ENCODE measurements at places on chromosomes 7 and 10.

DNA sequence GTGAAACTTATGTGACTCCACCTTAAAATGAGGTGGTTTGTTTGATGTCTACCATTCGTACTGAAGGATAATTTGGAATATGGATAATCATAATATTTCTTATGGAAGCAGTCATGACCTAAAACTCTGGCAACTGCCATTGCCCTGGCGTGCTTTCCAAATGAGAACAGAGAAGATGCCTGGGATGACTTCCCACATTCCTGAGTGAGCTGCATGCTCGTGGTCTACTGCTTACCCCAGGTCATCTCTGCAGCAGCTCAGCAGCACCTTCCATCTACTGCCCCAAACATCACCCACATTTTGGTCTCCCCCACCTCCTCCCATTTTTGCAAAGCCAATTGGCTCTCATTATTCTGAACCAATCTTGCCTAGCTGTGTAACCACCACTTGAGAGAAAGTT lies 40.1 kb downstream of the LYZL1 start:
- DNase-seq, result peak; percentile 35

DNA sequence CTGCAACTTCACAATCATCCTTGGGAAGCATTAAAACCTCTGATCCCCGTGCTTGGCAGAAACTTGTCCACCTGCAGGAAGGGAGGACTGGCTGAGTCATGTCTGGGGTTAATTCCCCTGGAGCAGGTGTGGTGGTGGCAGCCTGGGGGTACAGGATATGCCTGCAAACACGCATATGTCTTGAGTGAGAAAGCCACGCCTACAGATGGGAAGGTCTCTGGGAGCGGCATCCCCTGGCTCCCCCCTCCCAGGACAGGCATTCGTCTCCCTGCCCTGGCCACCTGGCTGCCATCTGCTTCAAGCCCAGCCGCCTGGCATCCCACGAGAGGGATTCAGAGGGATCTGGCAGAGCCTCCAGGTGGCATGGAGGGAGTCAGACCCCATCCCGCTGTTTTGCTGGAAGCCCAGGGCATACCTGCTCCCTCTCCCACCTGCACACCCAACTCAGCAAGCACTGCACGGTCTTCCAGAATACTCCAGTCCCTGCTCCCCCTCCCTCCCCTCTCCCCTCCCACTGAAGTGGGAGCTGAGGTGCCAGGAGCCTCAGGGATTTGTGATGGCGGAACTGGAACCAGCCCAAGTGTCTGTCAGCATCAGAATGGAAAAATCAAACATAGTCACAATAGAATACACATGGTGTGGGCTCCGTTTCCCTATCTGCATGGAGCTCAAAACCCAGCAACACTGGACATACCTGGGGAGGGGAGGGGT lies 61.0 kb downstream of the CAMK2B start:
- no peak for DNase-seq

- DNase-seq, result peak; percentile 52
Observed at GRCh38 chr7:25855854-25856782, 295.9 kb upstream of the NFE2L3 start.

- DNase-seq, result no peak
Observed at GRCh38 chr10:68249297-68249696, 17.4 kb upstream of the ATOH7 start.

DNA sequence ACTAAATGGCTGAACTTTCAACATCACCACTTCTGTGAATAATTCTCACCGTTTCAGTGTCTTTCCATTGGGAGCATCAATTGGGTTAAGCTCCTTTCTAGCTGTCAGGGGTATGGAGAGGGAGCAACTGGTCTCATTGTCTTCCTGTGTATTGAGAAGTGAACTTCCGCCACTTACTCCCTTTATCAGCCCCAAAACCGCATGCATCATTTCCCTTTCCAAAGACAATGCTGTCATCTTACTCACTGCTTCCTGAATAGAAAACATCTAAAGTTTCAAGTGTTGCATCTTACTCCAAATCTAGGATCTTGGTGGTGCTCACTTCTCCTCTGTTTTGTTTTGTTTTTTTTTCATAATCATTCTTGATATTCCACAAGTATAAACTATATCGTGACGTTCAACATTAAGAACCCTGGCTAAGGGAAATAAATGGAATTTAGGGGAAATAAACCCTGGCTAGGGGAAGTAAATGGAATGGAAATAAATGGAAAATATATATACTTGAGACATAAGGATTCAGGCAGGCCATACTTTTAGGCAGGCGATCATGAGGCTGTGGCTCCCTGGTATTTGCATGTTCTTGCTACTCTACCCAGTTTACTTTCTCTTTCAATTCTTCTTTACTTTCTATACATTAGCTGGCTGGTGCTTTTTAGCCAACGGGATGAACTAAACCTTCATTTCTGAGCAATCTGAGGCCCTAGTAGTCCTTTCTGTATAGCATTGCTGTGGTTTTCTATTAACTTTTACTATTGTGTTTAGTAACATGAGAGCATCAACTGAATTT lies 371.9 kb downstream of the BMPER start:
- DNase-seq, result no peak

DNA sequence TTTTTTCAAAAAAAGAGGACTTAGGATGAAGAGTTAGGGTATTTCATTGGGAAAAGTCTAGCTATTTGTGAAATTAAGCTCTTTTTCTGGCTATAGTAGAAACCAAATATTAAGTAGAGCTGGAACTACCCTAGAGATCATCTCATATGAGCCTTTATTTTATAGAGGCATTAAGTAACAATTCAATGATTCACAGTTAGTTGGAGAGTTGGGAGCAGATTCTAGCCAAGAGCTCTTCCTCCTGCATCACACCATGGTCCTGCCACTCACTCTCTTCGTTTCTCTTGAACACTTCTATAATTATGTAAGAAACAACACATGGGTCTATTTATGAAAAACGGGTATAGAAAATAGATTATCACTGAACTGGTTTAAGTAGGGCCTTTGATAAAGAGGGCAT lies 76.1 kb upstream of the ANK3 start:
- DNase-seq, result no peak

- DNase-seq, result no peak
Observed at GRCh38 chr7:129373651-129374428, 60.4 kb upstream of the STRIP2 start.

- no peak for DNase-seq
Observed at GRCh38 chr10:89959433-89960110, 258.2 kb downstream of the KIF20B start.

GRCh38 chr10:71996592-71997371 lies 32.6 kb downstream of the CHST3 start:
- no peak for DNase-seq

GRCh38 chr7:83161186-83161585 lies 1.5 kb downstream of the PCLO start:
- no peak for DNase-seq

DNA sequence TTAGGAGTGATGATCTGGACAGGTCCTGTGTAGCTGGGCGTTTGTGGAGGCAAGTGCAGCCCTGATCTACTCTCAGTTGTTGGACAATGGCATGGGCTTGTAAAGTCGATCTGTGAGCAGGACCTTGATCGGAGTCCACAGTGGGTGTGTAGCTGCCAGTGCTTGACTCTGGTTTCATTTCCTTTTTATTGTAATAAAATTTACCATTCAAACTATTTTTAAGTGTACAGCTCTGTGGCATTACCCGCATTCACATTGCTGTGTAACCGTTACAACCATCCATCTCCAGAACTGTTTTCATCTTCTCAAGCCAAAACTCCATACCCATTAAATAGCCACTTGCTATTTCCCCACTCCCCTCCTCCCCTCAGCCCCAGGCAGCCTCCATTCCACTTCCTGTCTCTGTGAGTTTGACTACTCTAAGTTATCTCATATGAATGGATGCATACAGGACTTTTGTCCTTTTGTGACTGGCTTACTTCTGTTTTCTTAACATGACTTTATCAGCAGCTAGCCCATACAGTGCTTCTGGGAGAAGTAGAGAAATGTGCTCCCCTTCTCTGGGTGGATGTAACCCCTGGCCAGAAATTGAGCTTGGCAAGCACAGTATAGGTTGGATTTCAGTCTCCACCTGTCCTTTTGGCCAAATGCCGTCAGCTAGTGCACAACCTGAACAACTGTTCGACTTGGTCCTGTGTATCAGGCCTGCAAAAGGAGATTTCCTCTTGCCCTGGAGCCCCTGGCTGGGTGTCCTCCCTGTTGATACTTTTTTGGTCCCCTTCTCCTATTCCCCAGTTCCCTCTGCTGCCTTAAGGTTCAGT lies 180.0 kb downstream of the LRMDA start:
- DNase-seq, result no peak

DNA sequence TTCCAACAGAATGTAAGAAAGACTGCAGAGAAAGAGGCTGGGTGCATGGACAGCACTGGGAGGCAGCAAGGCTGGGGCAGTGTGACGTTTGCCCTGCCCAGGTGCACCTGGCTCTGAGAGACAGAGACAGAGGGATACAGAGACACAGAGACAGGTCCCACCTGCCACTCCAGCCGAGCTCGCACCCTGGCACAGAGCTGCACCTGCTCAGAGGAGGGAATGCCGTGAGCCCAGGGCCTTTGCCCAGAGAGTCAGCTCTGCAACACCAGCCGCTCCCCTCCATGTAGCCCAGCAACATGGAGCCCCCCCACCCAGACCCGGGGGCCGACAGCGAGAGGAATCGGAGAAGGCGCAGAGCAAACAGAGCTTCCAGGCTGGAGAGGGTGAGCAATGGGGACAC lies 35.3 kb upstream of the PROSER2 start:
- no peak for DNase-seq

- DNase-seq, result no peak
Observed at GRCh38 chr7:56077681-56078080, 13.6 kb downstream of the SUMF2 start.

DNA sequence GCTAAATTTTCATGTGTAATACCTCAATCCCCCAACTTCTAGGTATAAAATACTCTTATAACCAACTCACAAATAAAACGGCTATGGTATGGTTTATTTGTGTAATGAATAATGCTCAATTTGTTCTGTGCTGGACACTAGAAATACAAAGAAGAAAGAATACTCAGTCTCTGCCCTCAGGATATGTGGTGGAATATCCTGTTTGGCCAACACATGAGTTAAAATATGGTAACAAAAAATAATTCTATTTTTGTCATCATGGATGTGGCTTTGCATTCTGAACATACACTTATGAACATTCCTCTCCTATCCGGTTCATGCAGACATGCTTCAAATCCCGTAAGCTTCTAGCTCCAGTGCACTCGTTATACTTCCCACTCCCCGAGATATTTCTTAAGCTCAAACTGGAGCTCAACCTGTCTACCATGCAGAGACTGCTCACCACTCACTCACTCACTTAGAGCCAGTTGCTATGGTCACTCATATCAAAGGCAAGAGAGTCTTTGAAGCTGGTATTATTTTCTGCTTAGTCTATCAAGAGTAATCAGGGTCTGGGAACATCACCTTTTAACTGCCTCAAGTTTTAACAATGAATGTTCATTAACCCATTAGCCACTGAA lies 53.8 kb upstream of the SLC16A12 start:
- DNase-seq, result peak; percentile 44

- no peak for DNase-seq
Observed at GRCh38 chr7:27423290-27423689, 180.7 kb downstream of the EVX1 start.

- DNase-seq, result no peak
Observed at GRCh38 chr10:103180491-103180890, 12.6 kb downstream of the NT5C2 start.

- DNase-seq, result peak; percentile 14
Observed at GRCh38 chr10:18418541-18419215, 232.7 kb downstream of the NSUN6 start.

DNA sequence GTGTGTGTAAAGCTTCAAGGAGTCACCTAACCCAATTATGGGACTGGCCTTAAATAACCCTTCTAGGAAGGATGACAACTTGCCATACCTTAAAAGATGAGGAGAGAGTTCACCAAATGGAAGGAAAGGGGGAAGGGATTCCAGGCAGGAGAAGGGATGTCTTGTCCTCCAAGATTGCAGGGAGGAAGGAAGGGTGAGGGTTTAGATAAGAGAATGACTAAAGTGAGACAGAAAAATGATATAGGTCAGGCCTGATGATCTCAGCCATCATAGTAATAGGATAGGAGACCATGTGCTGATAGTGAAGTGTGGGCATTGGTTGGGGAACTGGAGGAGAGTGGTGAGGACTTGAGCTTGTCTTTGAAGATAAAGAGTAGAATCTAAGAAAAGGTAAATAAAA lies 7.7 kb upstream of the TMEM26 start:
- no peak for DNase-seq

- DNase-seq, result no peak
Observed at GRCh38 chr7:90487808-90488207, 18.4 kb downstream of the PTTG1IP2 start.

DNA sequence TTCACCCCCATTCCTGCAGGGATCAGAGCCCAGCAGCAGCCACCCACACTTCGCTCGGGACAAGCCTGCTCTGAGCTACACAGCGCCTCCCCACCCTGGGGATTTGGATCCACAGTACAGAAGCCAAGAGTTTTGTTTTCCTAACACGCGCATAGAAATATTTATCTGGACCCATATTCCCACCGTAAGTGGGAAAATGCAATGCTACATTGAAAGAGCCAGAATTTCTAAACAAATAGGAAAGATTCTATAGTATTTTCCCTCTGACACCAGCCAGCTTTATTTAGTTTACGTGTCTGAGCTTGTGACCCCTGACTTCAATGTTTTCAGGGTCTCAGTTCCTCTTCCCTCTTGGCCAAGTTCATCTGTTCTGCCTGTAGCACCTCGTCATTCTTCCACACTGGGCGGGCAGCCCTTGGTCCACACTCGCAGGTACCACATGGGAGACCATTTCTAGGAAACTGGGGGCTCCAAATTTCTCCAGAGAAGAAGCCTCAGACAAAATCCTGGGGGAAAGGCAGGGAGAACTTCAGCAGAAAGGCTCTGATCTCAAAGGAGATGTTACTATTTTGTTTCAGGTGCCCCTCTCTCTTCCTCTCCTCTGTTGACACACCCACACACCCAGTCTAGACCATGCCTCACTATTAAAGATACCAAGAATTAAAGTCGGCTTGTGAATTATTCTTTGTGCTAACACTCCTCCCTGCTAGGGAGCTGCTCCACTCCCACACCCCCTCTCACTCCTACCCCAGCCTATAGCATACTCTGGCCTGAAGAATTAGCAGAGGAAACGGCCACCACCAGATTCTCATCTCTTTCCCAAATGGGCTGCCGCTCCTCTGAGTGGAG lies 116.0 kb upstream of the PCGF5 start:
- no peak for DNase-seq

GRCh38 chr10:49844775-49845595 lies 82.9 kb upstream of the OGDHL start:
- peak; percentile 45 for DNase-seq

GRCh38 chr10:27717224-27717623 lies 28.4 kb downstream of the MKX start:
- DNase-seq, result no peak

DNA sequence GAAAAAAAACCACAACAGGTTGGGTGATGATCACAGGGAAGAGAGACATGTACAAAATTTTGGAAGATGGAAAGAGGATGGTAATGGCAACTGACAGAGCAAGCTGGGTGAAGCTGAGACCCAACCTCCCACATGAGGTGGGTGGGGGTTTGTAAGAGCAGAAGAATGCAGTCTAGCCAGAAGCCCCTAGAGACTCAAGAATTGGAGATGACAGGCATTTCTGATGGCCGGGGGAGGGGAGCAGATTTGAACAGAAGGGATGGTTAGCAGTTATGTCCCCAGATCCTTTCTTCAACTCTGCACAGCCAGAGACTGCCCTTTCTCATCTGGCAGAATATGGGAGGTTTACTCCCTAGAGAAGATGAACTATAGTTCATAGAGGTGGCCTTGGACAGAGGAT lies 208.0 kb downstream of the GALNT17 start:
- no peak for DNase-seq

All from fibroblast of gingiva (primary cell).